ENCODE measurements at places on chromosomes 2 and 18.

- DNase-seq, result no peak
Observed at GRCh38 chr2:113058998-113059960, at the start of gene IL36RN. IL36RN (plus strand) TSS chr2:113059198; CDS start chr2:113059439, 241 bp downstream.

DNA sequence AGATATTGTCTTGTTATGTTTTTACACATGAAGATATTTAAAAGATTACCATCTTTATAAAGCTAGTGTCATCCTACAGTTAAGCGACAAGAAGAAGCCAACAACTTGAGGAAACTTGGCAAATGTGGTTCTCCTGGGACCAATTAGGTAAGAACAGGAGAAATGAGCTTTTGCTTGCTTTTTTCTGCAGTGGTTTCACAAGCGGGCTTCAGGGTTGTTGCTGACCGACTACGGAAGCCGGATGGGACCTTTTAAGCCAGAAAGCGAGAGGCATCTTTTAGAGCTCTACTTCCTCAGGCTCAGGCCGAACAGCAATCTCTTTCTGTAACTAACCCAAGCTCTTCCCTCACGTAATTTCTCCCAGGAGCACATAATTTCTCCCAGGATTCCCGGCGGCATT lies 256.5 kb downstream of the CNTNAP5 start:
- no peak for DNase-seq

- DNase-seq, result no peak
Observed at GRCh38 chr2:117956036-117956796, 57.7 kb downstream of the CCDC93 start.

GRCh38 chr18:32530947-32531651 lies 60.4 kb upstream of the GAREM1 start:
- DNase-seq, result no peak

DNA sequence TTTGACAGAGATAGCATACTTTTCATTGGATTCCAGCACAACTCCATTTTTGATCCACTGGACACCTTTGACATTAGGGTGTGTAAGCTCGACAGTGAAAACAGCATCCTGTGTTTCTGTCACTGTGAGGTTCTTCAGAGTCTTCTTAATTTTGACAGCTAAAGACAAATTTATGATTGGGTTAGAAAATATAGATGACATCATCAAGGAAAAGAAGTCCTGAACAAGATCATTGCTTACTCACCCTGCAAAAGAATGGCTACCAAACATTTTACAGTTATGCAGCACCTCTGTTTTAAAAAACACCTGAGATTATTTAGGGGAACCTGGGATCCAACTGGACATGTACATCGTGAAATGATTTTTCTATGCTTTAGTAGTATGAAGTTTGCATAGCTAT lies 36.7 kb downstream of the TTN start:
- DNase-seq, result no peak

- no peak for DNase-seq
Observed at GRCh38 chr2:9269295-9269694, 62.7 kb downstream of the ASAP2 start.

GRCh38 chr2:222745836-222746559 lies 74.5 kb downstream of the MOGAT1 start:
- no peak for DNase-seq

GRCh38 chr2:222904557-222905258 lies 43.9 kb downstream of the ACSL3 start:
- DNase-seq, result no peak

DNA sequence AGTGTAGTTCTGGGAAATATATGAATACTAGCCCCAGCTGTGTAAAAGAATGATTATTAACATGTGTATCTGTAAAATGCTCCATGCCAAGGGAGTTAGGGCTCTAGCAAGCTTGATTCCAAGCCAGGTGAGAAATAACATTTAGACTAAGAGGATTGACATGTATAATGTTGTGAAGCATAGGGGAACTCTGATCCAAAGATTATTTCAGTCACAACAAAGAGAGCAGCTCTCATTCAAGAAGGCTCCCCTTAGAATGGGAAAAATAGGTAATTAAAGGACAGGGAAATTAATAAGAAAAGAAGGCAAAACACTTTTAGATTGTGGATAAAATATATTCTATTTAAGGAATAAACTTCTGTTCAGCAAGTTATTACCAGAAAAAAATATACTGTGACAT lies 347.3 kb upstream of the CDH7 start:
- no peak for DNase-seq

DNA sequence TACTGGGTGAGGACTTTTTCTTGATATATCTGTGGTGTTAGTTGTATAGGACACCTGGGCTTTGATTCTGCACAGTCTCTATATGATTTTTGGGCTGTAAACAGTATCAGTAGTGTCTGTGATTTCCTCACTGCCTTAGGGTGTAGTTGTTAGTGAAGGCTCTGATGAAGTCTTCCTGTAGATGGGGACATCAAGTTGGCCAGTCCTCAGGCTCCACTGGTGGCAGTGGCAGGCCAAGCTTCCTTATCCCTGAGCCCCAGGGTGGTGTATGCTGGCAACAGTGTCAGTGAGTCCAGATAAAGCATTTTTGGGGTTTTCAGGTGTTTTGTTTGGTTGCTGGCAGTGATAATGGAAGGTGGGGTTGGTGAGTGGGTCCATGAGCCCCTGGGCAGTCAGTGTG lies 961.4 kb downstream of the DSC3 start:
- DNase-seq, result no peak

DNA sequence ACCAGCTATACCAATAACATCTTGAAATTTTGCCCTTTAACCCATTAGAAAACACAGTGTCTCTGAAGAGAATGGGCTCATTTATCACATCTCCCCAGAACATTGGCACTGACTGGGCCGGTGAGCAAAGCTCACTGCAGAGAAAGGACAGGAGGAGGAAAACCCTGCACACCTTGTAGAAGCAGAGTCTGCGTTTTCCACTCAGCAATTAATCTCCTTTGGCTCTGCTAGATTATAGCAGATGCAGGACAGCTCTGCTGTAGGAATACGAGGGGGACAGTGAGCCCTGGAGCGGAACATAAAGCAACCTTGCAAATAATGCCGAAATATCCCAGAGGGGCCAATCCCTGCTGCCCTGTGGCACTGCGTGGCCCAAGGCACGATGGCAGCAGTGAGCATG lies 113.9 kb downstream of the TSN start:
- DNase-seq, result no peak

- DNase-seq, result no peak
Observed at GRCh38 chr2:36409935-36410334, 54.4 kb downstream of the CRIM1 start.

GRCh38 chr18:36635414-36636096 lies 193.2 kb downstream of the TPGS2 start:
- no peak for DNase-seq

GRCh38 chr2:218166791-218167190 lies at the start of gene CXCR1:
CXCR1 (minus strand) TSS chr2:218166962; CDS start chr2:218165211, 1,751 bp downstream.
- DNase-seq, result peak; percentile 8

GRCh38 chr18:55385770-55386169 lies 202.2 kb downstream of the TCF4 start:
- no peak for DNase-seq

- DNase-seq, result no peak
Observed at GRCh38 chr2:191686729-191687128, 8.8 kb downstream of the NABP1 start.

Data from T-helper 22 cell (primary cell).